Progenitor cell of endocrine pancreas (in vitro differentiated cells): ENCODE measurements at places on chromosomes 4 and X. TPM values are rescaled to one million over a fixed set of nuclear protein-coding genes. Genes with fewer than 3 reads are reported as not detected.

The CFAP47 gene
- 1.5 and 1.7 TPM in 2 replicates for total RNA-seq

The RBM3 gene
- 140 and 169 TPM in 2 replicates for total RNA-seq

The ALG13 gene
- total RNA-seq: 84.7 and 90.3 TPM in 2 replicates

The CC2D2A gene
- total RNA-seq: 25.8 and 26.8 TPM in 2 replicates

The HSFX2 gene
- 0.36 TPM in 1 of 2 replicates, not detected in the other for total RNA-seq

The BBS12 gene
- total RNA-seq: 4.6 and 4.9 TPM in 2 replicates

The MAGEB10 gene
- total RNA-seq: not detected in 2 replicates

The TENM3 gene
- 40.4 and 51.9 TPM in 2 replicates for total RNA-seq

GRCh38 chr4:26685250-26685649 is 101.4 kb downstream of the TBC1D19 start:
- no peak for DNase-seq

DNA sequence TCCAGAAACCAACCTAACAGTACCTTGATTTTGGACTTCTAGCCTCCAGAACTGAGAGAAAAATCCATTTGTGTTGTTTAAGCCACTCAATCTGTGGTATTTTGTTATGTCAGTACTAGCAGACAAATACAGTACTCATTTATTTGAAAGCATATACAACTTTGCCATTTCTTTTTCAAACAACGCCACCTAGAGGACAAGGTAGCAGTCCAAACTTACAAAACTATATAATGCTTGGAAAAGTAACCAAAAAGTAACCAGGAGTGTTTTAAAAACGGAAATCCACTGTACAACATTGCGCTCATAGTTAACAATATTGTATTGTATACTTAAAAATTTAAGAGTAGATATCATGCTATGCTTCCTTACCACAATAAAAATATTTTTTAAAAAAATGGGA is 37.0 kb upstream of the FGF13 start:
- DNase-seq: no peak

GRCh38 chrX:103927030-103927429 is 35.4 kb upstream of the TMSB15B start:
- no peak for DNase-seq

DNA sequence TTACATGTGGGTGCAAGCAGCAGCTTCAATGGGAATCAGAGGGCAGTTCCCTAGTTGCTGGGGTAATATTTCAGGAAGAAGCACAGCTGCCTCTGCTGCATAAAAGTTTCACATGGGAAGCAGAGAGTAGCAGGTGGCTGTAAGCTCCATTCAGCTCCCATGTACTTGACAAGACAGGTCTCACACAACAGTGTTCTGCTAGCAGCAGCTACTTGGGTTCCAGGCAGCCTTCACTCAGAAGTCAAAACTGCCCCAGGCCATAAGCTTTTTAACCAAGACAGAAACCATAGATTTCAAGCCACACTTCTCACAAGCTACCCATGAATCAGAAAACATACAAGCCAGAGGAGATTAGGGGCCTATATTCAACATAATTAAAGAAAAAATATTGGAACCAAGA is 41.4 kb upstream of the SPIN2A start:
- DNase-seq: no peak

DNA sequence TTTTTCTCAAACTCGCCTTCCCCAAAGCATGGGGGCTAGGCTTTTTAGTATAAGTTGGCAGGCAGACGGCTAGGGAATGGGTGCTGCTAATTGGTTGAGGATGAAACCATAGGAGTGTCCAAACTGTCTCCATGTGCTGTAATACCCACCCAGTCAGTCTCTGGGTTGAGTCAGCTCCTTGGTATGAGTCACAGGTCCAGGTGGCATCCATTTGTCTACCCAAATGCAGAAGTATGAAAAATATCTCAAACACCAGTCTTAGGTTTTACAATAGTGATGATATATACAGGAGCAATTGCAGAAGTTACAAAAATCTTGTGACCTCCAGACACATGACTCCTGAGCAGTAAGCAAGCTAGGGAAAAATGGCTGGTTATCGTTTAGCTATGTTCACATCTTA is 27.4 kb upstream of the CCSER1 start:
- DNase-seq: no peak

- DNase-seq: no peak
Measured at GRCh38 chr4:55249476-55249875, 96.6 kb upstream of the SRD5A3 start.

DNA sequence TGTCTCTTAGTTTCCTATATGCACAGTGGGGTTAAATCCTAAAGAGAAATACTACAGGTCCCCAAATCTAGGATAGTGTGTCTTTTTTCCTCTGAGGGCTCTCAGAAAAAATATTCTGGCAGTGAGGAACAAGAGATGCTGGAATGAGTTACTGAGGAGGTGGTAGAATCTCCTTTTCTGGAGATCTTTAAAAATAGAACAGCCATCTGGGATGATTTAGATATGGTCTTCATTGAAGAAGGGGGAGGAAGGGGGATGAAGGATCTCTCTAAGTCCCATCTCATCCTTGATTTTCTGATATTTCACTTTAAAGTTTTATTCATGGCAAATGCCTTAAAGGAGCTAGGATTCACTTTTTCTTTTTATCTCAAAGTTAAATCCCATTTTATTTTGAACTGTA is 235.0 kb downstream of the MAML3 start:
- DNase-seq: no peak

DNA sequence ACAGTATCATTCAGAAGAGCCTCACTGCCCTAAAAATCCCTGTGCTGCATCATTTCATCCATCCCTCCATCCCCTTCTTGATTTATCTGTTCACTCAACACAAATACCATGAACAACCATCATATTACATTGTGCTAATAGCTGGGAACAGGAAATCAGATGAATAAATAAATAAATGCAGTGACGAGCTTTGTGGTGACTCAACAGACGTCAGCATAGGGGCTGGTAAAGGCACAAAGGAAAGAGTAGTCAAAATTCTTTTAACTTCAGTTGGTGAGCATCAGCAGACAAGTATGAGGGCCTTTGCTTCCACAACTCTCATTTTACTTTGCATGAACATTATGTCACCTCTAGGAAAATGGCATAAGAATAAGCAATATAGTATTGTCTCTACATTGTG is 65.5 kb downstream of the EDNRA start:
- DNase-seq: no peak

- DNase-seq: no peak
Measured at GRCh38 chr4:169774466-169775445, 17.0 kb upstream of the HPF1 start.

- DNase-seq: no peak
Measured at GRCh38 chr4:17234678-17235077, 277.2 kb downstream of the QDPR start.

GRCh38 chr4:153244969-153245368 is 40.7 kb downstream of the TRIM2 start:
- DNase-seq: no peak

GRCh38 chr4:121353213-121353612 is 27.6 kb downstream of the QRFPR start:
- DNase-seq: no peak

GRCh38 chrX:16528620-16529019 is 121.3 kb upstream of the S100G start:
- no peak for DNase-seq

GRCh38 chrX:85020216-85020615 is 16.5 kb downstream of the APOOL start:
- no peak for DNase-seq

GRCh38 chr4:142645475-142646108 is 200.5 kb downstream of the INPP4B start:
- no peak for DNase-seq

DNA sequence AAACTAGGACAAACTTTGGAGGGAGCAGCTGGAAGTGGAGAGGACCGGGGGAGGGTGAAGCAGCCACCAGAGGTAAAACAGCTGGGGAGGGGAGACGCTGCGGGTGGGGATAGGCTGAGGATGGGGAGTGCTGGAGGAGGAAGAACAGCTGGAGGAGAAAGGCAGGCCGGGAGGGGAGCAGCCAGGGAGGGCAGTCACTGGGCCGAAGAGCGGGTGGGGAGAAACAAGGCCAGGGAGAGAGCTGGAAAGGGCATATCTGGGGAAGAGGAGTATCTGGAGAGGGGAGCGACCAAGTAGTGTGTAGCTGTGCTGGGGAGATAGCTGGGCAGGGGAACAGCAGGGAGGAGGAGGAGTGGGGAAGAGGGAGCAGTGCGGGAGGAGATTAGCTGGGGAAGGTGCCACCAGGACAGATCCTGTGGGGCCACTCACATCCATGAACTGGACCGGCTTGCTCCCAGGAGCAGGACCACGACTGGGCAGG is 2.7 kb downstream of the SLC38A5 start:
- DNase-seq: no peak
